ENCODE measurements at places on chromosomes 11 and 22.

GRCh38 chr11:2883979-2884815 lies 1.4 kb downstream of the CDKN1C start:
- DNase-seq: no peak

DNA sequence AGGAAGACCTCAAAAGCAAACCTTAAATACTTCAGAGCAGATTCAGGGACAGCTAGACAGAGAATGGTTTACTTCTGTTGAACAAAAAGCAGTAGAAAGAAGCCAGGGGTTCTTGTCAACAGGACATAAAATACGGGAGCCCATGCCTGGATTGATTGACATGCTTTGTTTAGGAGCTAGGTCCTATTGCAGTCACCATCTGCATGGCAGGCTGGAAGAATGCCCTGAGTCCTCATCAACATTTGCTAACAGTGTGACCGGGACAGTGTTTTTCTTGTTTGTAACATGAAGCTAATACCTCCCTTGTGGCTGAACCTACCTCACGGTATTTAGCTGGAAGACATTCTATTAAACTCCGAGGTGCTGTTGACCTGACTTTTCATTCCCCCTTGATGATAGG lies 225.4 kb downstream of the NTM start:
- DNase-seq: no peak

- DNase-seq: no peak
Measured at GRCh38 chr22:43007519-43008102, 7.3 kb downstream of the PACSIN2 start.

DNA sequence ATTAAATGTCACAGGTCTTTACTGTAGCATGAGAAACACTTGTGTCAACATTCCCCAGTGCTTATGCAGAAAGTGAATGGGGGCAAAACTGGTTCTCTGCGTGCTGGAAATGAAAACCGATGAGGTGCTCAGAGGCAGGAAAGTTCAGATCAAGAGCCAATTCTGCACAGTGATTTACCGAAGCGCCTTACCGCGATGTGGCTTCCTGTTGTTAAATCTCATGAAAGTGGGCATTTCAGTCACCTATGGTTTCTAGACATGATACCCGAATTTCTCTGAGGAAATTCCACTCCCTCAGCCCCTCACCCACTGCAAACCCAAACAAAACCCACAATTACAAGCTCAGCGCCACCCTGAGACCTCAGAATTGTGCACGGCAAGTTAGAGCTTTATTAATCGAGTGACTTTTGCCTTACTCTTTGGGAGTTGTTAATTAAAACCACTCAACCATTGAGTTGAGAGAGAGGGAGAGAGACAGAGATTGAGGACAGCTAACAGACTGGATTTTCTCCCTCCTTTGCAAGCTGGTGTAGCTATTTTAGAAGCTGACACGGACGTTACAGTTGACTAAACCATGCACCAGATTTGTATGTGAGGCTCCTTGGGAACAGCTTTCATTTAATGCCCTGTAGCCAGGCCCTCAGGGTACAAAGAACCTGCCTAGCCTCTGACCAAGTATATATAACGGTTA lies 196.4 kb downstream of the DBX1 start:
- no peak for DNase-seq

DNA sequence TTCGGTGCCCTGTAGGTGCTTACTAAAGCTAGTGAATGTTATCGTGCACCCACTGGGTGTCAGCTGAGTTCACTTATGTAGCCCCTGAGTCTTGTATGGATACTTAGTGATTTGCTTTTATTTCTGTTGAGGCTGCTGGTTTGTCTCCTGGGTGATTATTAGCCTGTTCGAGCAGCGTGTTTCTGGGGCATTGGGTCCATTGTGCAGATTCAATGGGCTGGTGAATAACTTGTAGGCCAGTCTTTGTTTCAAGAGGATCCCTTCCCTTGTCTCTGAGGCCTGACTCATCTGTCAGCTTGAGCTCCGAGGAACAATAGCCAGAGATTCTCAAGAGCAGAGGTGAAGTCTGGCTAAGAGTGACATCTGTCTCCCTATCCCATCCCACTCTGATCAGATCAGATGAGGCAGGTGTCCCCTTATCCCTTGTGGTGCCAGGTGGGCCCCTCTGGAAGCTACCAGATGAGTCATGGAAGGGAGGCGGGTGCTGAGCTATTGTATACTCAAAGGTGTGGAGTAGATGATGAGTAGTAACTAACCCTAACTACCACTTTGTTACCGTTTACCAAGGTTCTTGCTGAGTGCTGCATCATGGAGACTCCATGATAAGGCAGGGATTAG lies 3.7 kb downstream of the MIAT start:
- DNase-seq: no peak

DNA sequence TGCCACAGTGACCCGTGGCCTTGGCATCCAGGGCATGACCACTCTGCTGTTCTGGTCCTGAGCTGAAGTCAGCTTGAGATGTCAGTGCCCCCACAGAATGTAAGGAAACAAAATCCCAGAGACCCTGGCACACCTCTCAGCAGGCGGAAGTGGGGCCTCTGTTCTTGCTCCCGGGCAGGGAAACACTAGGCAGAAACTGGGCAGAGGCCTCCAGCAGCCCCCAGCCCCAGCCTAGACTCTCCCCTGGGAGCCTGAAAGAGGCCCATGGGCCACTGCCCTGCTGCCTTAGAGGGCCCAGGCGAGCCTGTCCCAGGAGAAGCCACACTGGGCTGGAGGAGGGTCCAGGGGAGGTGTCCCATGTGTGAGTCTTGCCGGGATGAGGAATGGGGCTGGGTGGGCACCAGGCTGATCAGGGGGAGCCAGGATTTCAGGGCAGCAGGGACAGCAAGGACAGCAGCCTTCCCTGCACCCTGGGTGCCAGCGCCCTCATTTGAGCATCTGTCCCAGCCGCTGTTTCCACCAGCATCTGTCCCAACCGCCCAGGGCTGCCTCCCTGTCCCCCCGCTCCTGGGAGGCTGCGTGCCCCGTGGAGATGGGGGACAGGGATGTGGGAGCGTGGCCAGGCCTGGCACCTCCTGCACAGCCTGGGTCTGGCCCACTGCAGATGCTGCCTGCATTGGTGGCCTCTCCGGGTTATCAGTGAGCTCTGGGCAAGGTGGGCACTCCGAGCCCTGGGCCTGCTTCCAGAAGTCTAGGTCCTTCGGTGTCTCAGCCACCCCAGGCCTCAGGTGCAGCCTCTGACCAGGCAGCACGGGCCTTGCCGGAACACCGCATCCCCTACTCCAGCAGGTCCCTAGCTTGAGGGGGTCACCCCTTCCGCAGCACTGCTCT lies 1072.4 kb downstream of the BRD1 start:
- no peak for DNase-seq

GRCh38 chr22:30926706-30927105 lies 41.9 kb downstream of the MORC2 start:
- DNase-seq: no peak

DNA sequence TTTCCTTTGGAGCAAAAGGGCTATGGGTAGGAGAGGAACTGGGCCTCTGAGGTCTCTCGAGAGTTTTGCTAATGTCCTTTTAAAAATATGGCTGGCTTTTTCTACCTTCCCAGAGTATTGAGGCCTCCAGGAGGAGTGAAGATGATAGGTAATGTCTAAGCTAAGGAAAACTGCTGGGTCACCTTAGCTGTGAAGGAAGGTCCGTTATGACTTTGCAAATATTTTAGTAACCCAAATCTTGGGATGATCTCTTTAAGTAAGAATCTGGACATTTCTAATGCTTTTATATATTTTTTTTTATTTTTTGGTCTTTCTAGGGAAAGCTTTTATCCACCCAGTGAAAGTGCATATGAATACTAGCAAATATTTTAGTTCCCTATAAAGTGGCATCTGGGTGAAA lies 60.9 kb upstream of the SYN3 start:
- no peak for DNase-seq

- no peak for DNase-seq
Measured at GRCh38 chr11:130071211-130071712, 1.6 kb downstream of the APLP2 start.

GRCh38 chr11:19803506-19803998 lies 90.9 kb downstream of the NAV2 start:
- DNase-seq: no peak

DNA sequence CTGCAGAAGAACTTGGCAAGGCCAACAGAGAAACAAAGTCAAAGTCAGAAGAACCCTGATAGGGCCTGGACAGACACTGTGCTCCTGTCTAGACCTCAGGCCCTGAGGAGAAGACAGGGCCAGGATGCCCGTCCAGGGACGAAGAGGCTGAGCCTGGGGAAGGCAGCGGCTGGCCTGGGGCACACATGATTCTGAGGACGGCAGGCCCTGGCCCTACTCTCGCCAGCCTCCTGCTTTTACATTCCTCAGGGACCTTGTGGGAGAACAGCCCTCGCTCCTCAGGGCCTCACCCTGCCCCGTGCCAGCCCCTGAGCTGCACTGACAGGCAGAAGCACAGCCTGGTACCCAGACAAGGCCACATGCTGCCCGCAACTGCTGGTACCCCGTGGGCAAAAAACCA lies 43.6 kb upstream of the TTLL12 start:
- DNase-seq: no peak

DNA sequence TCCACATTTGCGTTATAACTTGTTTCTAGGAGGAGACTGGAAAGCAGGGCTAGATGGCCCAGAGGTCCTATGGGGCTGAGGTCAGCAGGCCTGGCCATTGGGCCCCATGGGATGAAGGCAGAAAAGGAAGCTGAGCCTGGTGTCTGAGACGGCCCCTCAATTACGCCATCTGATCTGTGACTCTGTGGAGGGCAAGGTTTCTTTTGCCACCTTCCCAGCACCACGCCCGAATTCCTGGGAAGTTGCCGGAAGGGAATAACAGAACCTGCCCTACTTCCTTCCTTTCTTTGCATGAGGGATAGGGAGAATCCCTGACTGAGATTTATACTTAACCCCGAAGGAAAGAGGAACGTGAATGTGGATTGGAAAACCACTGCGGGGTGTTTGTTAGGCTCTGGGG lies 118.1 kb downstream of the MPPED1 start:
- no peak for DNase-seq

DNA sequence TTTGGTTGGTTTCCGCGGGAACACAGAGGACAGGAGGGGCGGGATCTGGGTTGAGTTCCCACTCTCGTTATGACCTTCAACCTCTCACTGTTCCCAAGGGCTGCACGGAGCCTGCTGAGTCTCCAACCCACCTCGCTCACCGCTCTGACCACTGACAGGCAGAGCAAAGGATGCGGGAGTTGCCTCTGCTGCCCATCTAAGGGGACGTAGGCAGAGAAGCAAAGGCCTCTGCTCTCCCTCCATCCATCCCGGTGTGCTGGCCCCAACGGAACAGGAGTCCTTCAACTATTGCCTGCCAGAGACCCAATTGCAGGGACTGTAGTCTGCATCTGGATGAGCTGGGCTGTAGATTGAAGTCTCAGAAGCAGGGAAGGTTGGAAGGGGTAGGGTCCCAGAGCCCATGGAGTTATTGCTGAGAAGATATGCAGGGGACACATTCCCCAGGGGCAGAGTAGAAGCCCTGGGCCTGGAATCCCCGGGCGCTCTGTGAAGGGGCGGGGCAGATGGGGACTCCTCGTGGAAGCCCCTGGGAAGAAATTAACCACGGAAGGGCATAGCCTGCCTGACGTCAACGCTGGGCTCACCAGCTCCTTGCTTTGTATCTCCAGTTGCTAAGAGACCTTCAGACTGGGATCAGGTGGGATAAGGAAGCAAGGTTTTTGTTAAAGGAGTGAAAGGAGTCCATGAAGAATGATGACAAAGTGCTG lies 12.7 kb upstream of the FXYD2 start:
- no peak for DNase-seq

DNA sequence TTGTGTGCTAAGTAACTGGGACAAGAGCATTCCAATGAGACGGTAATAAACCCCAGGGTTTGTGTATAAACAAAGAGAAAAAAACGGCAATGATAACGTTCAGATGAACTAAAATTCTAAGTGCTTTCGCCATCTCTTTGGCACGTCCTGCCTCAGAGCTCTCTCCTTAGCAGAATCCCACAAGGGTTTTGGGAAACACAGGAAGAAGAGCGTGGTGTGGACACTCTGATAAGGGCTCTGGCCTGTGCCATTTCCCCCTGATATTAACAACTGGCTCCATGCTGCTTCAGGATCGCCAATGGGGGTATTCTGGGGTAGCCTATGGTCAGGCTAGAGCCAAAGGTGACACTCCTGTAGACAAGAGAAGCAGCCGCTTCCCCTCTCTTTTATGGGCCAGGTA lies 18.4 kb downstream of the ABCC8 start:
- no peak for DNase-seq

DNA sequence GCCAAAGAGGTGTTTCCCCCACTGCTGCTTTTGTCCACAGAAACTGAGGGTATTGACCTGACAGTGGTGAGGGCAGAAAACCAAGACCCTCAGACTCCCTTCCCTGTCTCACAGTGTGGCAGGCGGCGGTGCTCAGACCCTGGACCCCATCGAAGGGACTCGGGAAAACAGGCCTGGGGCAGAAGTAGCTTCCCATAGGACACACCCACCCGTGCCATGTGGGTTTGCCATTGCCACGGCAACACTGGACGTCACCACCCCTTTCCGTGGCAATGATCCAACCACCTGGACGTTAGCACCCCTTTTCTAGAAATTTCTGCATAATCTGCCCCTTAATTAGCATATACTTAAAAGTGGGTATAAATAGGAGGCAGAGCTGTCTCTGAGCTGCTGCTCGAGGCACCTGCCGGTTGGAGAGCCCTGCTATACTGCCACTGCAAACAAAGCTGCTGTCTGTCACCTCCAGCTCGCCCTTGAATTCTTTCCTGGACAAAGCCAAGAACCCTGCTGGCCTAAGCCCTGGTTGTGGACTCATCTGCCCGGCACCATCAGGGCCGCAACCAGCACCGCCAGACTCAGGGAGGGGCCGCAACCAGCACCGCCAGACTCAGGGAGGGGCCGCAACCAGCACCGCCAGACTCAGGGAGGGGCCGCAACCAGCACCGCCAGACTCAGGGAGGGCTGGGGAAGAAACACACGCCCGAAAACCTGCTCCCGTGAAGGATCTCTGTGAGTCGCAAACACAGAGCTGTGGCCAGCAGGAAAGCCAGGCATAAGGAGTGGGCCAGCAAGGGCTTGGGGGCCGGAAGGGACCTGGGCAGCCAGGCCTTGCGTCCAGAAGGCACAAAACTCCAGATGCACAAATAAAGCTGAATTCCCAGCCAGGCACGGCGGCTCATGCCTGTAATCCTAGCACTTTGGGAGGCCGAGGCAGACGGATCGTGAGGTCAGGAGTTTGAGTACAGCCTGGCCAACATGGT lies 10.4 kb downstream of the MLC1 start:
- no peak for DNase-seq

- DNase-seq: no peak
Measured at GRCh38 chr11:45053736-45054446, 92.5 kb upstream of the PRDM11 start.
